Activated CD4-positive, alpha-beta T cell treated with anti-CD3 and anti-CD28 coated beads for 4 hours (primary cell): ENCODE measurements at places on chromosomes 1 and 21.
A peak's percentile ranks its signal among the peaks of the same experiment; 100 is the strongest.

DNA sequence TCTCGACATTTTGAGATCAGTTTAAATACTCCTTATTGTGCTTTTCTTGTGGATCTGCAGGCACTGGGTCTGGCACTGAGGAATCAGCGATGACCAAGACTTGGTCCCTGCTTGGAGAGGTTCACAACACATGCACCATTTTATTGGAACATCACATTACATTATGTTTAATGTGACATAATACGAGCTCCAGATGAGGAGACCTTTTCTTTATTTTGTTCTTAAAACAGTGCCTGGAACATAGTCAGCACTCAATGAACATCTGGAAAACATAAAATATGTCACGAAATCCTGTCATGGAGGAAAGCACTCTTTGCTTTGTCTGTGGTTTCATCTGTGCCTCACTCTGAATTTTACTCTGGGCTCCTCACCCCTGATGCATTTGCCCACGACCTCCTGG is 110.7 kb downstream of the ST6GALNAC3 start:
- no peak for DNase-seq

- DNase-seq, result peak; percentile 45
Observed at GRCh38 chr1:153404768-153405167, 11.6 kb upstream of the S100A7A start.

DNA sequence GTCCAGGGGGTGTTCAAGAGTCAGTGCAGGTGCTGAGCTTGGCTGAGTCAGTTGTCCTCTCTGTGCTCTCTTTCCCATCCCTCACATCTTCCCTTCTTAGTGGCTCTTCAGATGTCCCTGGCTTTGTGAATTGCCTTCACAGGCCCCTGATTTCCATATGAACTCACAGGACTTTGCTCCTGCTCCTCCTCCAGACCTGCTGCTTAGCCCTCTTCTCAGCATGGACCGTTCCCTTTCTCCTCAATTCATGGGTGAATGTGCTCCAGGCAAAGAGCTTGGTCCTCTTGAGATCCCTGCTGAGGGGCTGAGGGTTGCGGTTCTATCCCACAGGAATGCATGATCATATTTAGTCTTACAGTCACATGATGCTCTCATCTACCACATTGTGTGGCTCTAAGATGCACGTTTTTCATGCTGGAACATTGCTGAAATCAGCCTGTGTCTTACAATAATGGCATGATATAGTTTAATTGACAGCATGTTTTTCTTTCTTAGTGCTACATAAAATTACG is 30.5 kb downstream of the CACNA1E start:
- DNase-seq, result no peak

GRCh38 chr1:206074839-206075238 is 21.9 kb downstream of the RHEX start:
- DNase-seq, result no peak

DNA sequence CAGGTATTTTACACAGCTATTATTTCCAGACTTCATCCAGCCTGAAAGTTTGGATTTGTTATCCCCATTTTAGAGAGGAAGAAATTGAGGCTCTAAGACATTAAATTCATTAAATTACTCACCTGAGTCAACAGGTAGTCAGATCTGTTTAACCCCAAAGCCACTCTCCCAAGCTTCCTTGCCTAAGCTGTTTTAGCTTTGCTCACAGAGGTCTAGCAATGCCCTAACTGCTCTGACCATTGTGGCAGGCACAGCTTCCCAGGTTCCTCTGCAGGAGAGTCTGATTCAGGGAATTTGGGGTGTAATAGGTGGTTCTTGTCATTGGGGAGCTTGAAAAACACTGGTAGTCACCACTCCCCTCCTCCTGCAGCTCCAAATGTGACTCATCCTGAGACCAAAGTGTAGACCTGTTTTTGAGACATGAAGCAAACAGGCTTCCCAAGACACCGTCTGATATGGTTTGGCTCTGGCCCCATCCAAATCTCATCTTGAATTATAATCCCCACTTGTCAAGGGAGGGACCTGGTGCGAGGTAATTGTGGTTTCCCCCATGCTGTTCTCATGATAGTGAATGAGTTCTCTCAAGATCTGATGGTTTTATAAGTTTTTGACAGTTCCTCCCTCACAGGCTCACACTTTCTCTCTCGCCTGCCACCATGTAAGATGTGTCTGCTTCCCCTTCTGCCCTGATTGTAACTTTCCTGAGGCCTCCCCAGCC is 142.8 kb upstream of the DNAH14 start:
- no peak for DNase-seq

GRCh38 chr1:231690059-231690458 is 63.5 kb downstream of the DISC1 start:
- DNase-seq, result no peak

DNA sequence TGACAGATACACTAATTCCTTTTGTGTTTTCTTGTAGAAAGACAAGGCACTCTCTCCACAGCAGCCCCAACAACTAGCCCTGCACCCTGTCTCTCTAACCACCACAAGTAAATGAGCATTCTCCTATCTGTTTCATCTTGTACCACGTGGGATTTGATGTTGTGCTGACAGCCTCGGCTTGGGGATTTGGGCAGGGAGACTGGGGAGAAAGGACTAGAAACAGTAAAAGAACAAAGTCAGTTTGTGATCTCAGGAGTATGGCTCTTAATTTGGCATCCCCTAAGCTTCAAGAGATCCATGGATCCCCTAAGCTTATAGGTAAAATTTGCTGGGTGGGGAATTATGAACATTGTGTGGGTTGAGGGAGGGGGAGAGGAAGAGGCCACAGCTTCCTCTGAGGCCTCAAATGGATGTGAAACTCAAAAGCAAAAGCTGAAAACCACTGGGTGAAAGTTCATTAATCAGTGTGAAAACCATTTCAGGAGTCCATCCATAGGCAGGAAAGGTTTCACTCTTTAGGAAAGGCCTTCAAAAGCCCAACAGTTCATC is 3.1 kb downstream of the C1orf162 start:
- DNase-seq, result peak; percentile 14

GRCh38 chr1:27811741-27812500 is 18.7 kb upstream of the PPP1R8 start:
- no peak for DNase-seq

DNA sequence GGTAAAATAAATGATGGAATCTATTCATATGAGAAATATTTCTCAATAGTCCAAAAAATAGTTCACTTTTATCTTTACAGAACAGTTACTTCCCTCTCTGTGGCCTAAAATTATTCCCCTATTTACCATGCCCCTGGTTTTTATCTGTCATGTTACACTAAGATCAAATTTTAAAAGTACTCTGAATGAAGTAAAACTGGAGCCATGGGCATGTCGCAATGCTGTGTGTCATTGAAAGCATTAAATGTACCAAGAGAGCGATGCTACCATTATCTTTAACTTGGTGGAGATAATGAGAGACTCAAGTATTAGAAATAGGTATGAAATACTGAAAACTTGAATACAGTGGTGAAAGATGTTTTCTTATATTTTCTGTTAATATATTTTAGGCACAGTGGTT is 146.2 kb downstream of the KCNT2 start:
- DNase-seq, result no peak

DNA sequence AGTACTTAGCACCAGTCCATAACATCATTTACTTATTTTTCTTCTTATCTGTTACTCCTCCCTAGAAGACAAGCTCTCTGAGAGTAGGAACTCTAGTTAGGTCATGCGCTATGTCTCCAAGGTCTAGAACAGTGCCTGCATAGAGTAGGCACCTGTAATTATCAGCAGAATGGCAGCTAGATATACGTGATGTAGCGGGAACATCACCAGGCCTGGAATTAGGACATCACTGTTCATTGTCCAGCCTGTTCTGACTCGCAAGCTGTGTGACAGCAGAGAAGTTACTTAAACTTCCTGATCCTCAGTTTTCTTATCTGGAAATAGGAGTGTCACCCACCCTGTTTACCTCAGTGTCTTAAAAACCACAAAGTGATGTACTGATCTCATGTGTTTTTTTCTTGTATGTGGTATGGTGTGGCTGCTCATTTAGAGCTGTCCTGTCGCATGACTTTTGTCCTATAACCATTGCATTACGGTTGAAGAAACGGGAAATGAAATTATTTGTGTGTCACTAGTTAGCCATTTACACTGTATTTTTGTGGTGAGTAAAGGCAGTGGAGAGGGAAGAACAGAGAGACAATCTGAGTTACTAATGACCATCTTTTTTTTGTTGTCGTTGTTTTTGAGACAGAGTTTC is 37.1 kb upstream of the EXO1 start:
- no peak for DNase-seq

DNA sequence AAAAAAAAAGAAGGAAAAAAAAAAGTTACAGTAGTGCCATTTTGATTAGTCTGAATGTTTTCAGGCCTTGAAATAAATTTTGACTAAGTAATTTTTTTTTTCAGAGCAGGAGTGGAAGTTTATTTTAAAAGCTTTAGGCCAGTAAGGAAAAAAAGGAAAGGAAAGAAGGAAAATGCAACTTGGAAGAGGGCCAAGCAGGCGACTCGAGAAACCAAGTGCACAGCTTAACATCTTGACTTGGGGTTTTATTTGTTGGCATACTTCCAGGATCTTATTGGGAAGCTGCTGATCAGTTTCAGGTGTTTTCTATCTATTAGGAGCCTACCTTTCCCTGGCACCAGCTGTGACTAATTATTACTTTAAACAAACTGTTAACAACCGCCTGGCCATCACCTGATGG is 41.7 kb downstream of the ATF3 start:
- DNase-seq, result no peak

GRCh38 chr1:25476186-25477097 is 45.7 kb downstream of the MACO1 start:
- no peak for DNase-seq

DNA sequence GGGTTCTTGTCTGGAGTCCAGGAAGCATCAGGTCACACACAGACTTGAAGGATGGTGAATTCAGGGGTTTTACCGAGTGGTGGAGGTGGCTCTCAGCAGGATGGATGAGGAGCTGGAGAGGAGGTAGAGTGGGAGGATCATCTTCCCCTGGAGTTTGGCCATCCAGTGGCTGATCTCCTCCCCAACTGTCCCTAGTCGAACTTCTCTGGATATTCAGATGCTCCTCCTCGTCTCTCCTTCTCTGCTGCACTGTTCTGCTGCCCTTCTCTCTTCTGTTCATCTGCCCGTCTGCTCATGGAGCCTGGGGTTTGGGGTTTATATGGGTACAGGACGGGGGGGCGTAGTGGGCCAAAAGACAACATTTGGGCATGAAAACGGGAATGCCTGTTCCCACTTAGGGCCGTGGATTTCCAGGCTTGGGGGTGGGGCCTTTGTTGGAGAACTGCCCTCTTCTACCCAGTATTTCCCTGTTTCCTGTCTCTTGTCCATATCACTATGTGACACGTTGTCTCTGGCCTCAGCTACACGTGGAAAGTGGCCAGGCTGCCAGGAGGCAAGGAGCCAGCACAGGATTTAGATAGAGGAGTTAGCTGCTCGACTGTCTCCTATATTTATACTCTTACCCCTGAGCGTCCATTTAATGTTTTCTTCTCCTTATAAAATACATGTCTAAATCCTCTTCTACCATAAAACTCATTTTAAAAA is 76.7 kb downstream of the SIPA1L2 start:
- DNase-seq, result no peak

DNA sequence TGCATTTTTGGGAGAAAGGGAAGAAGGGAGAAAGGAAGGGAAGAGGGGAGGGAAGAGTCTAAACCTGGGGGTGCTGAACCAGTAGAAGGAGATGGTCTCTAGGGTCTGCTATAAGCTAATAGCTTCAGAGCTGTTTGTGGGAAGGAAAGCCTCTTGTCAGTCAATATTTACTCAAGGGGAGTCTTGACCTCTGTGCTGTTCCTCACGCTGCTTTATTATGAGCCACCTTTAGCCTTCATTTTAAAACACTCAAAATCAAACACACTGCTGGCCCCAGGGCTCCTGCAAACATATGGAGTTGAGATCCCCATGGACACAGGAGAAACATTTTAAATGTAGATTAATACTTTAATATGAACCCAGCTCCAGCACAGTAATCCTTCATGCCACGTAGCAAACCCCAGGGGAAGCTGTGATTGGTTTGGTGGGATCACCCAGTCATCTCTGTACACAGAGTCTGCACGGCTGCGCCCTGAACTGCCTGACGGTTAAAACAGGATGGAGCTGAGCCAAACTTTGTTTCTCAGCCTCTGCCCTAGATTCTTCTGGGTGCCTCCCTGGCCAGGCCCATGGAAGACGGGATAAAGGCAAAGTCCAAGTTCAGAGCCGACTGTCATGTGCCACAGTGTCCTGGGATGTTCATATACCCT is 40.2 kb upstream of the VWA5B1 start:
- DNase-seq, result no peak

- no peak for DNase-seq
Observed at GRCh38 chr1:214927796-214928195, 154.7 kb upstream of the KCNK2 start.

DNA sequence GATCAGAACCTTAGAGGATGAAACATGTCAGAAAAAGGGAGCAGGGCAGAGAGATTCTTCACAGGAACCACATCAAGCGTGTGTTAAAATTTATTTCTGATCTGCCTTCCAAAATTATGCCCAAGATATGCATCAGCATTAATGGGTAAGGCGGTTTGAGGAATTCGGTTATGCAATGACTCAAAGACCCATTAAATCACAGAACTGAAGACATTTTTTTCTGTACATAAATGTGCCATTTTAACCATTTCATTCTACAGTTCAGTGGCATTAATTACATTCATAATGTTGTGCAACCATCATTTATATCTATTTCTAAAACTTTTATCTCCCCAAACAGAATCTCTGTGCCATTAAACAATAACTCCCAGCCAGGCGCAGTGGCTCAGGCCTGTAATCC is 43.4 kb downstream of the CNST start:
- no peak for DNase-seq

DNA sequence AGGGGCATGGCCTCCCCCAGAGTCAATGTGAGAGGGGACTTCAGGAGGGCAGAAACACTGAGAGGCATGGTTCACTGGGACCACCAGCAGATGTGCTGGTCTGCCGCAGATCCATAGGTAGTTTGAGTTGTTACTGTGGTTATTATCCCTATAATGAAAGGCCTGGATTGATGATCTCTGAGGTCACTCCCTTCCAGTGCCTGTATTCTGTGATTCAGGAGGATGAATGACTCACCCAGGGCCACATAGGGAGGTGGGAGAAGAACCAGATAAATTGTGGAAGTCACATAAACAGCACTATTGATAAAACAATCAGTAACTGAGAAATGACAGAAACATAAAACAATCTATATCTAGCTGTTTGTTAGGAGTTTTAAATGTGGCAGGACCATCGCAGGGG is 22.7 kb upstream of the ACTL8 start:
- no peak for DNase-seq

GRCh38 chr1:18750600-18750999 is 108.9 kb downstream of the TAS1R2 start:
- DNase-seq, result no peak

DNA sequence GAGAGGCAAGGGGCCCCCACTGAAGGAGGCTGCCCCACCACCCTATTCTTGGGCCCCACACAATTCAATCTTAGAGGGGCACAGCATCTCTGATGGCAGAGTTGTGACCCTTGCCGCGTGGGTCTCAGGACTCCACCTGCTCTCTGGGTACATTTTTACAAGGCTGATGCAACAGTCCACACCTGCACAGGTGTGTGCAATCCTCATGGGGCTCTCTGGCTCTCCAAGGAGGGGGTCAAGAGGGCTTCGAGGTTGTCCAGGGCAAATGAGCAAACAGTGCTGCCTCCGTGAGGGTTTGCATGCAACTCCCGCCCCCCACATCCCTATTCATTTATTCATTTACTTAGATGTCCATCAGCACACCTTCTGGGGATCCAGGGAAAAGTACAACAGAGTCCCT is 81.6 kb upstream of the IFFO2 start:
- DNase-seq, result no peak

GRCh38 chr1:180536821-180537372 is 21.9 kb upstream of the OVAAL start:
- DNase-seq, result no peak

- DNase-seq, result no peak
Observed at GRCh38 chr1:211739671-211740411, 64.4 kb upstream of the NEK2 start.

GRCh38 chr1:48820491-48820890 is 43.8 kb upstream of the BEND5 start:
- no peak for DNase-seq
